BE2C (cell line): ENCODE measurements at places on chromosomes 7 and 10.

GRCh38 chr10:120429395-120429794 lies 27.6 kb upstream of the PLPP4 start:
- no peak for DNase-seq

- DNase-seq = no peak
These were observed 10.6 kb downstream of the DBF4 start for GRCh38 chr7:87886875-87887274.

DNA sequence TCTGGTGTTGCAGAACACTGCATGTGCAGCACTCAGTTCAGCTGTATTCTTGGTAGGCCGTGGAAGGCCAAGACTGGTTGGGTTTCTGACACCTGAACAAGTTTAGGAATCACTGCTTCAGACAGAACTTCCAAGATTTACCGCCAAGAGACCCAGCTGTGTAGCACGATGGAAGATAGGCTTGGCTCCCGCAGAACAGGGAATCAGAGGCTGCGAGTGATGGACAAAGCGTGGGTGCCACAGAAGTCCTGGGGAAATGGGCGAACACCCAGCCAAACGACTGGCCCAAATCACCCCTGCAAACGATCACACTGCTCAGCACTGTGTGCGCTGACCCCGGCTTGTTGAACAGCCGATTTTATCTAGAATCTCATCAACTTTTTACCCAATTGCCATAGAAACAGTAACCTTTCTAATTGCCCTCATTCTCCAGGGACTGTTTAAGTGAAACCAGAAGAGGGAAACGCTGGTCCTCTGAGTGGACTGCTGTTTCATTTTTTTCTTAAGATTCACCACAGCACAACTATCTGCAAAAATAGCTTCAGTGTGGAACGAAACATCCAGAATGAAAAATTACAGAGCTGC lies 17.9 kb downstream of the ZFAND2A start:
- no peak for DNase-seq

GRCh38 chr7:129828989-129829736 lies 123.6 kb downstream of the UBE2H start:
- DNase-seq = no peak

DNA sequence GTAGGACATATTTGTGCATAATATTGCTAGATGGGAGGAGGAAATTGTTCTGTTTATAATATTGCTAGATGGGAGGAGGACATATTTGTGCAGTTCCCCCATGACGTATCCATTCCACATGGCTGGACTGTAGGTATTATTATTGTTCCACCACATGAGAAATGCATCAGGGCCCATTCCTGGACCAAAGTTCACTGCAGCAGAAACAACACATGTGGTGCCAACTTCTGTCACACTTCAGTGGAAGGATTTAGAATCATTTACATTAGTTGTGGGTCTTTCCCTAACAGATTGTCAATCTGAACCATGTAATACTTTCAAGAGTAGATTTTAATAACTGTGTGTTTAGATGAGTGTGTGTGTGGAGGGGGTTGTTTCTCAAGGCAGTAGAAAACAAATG lies 32.7 kb upstream of the MACC1 start:
- DNase-seq = no peak

DNA sequence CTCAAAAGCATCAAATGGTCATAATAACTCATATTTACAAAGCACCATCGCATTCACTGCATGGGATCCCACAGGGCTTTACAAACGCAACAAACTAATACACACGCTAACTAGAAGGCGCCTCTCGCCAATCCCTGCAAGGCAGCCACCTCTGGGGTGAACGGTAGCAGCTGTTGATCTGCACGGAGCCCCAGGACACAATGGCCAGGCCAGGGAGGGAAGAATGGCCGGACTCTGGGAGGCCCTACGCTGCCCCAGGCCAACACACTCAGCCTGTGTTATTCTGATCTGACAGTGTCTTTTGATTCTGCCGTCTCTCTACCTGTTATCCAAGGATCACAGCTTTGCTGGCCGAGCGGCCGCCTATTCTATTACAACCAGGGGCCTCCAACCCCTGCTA lies 41.8 kb downstream of the HABP2 start:
- DNase-seq = no peak

- DNase-seq = no peak
These were observed 93.5 kb upstream of the PDCD4 start for GRCh38 chr10:110778211-110778610.

- no peak for DNase-seq
These were observed 235.2 kb upstream of the GRB10 start for GRCh38 chr7:51017576-51018535.

DNA sequence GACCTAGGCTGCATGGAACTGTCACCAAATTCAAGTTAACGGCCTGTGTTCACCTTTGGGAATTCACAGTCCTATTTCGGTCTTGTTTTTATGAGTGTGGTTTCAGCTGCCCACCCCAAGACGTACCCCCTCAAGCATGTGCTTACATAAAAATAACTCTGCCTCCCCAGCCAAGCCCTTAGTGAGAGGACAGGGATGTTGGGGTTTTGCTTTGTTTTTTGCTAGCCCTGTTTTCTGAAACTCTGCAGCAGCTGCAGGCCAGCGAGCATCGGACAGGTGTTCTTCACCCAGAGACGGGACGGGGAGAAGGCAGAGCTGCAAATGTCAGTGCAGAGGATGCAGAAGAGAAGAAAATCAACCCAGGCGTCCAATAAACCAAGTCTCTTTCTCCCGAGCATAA lies 13.5 kb downstream of the CHST15 start:
- DNase-seq = no peak

GRCh38 chr10:44682507-44682906 lies 228.6 kb upstream of the TMEM72 start:
- no peak for DNase-seq

GRCh38 chr7:159149488-159149887 lies 4.8 kb upstream of the VIPR2 start:
- DNase-seq = no peak

GRCh38 chr10:88116481-88116880 lies 253.1 kb downstream of the PTEN start:
- DNase-seq = no peak

DNA sequence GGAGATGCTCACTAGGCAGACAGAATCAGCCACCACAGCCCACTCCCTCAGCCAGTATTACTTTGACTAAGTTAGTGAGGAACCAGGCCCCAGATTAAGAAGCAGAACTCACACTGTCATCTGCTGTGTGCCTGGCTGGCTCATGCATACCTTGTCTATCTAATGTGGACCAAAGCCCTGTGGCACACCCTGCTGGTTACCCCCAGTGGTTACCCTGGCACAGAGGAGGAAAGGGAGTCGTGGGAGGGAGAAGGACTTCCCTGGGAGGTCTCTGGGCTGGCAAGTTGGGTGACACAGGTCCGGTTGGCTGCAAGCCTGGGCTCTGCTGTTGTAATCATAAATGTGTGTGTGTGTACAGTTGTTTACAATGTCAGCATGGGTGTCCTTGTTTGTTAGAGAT lies 7.5 kb upstream of the SH2D4B start:
- DNase-seq = no peak

DNA sequence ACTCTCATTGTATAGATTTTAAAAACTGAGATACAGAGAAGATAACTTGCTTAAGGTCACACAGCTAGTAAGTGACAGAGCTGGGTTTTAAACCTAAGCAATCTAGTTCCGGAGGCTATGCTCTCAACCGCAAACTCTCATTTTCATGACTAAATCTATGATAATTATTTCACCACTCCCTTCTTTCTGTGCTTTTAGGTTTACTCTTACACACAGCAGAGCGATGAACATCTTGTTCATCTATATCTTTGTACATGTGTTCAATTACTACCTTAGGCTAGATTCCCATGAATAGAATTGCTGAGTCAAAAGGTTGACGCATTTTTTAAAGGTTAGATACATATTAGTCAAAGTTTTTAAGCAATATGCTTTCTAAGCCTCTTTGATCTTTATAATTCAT lies 154.8 kb downstream of the CHN2 start:
- no peak for DNase-seq

GRCh38 chr7:90666186-90666585 lies 70.1 kb downstream of the CDK14 start:
- DNase-seq = no peak

DNA sequence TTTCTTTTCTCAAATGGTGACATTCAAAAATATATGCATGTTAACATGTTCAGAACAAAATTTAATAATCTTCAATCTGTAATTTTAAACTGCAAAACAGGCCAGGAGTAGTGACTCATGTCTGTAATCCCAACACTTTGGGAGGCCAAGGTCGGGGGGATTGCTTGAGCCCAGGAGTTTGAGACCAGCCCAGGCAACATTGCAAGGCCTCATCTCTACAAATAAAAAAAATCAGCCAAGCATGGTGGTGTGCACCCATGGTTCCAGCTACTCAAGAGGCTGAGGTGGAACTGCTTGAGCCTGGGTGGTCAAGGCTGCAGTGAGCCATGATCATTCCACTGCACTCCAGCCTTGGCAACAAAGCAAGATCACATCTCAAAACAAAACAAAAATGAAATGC lies 394.3 kb downstream of the PARD3 start:
- DNase-seq = no peak

- DNase-seq = no peak
These were observed 222.3 kb downstream of the PHTF2 start for GRCh38 chr7:78020874-78021249.

DNA sequence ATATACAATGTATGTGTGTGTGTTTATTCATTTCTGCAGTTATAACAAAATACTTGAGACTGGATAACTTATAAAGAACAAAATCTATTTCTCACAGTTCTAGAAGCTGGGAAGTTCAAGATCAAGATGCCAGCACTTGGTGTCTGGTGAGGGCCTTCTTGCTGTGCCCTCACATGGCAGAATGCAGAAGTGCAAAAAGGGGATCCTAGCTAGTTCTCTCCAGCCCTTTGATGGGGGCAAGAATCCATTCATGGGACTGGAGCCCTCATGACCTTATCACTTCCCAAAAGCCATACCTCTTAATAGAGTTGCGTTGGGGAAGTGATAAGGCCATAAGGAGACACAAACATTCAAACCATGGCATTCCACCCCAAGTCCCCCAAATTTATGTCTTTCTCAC lies 8.4 kb downstream of the GRB10 start:
- no peak for DNase-seq

- no peak for DNase-seq
These were observed 115.4 kb downstream of the BTAF1 start for GRCh38 chr10:92038949-92039348.

DNA sequence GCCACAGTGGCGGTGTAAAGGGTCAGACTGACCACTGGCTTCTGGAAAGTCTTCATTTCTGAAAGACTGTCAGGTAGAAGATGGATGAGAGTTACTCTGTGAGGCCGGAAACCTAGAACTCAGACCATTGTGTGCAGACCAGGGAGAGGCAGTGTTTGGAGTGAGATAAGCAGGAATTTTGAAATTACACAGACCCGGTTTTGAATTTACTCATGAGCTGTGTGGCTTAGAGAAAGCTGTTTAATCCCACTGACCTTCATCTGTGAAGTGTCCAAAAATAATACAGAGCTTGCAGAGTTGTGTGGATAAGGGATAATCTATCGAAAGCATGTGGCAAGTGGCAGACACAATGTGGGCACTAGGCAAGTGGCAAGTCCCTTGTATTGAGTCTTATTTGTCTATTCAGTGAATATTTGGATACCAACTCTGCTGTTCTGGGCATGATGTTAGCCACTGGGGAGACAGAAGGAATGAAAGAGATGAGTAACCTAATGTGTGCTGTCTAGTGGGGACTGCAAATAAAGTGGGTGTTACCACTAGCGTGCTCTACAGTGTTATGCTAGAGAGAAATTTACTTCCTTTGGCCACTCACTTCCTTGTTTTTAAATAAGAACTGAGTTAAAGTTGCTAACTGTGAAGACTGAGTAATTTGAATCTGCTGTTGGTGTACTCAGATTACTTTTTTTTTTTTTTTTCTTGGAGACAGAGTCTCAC lies 69.4 kb downstream of the KIAA1217 start:
- no peak for DNase-seq

DNA sequence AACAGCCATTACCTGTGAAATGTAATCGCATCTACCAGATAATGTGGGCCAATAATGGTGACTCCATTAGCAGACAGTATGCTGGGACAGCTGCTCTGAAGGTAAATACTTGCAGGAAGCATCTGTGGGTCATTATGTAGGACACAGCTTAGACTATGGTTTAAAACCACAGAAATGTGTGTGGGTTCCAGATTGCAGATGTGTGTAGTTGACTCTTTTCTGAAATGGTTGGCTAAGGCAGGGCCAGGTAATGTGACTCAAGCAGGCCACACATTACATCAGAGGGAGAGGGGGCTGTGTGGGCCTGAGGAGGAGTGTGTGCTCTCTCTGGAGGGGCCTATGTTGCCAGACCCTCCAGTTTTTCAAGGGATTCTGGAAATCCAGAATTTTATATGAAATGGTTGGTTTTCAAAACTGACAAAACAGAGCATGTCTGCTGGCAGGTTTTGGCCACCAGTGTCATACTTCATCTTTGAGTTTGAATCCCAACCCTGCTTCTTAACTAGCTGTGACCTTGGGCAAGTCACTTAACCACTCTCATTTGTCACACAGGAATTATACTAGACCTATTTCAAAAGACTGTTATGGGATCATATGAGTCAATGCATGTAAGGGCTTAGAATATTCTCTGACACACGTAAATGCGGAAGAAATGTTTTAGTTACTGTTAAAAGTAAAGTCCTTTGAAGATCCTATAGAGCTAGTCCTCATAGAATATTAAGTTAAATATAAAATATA lies 64.5 kb downstream of the MCMBP start:
- DNase-seq = no peak

DNA sequence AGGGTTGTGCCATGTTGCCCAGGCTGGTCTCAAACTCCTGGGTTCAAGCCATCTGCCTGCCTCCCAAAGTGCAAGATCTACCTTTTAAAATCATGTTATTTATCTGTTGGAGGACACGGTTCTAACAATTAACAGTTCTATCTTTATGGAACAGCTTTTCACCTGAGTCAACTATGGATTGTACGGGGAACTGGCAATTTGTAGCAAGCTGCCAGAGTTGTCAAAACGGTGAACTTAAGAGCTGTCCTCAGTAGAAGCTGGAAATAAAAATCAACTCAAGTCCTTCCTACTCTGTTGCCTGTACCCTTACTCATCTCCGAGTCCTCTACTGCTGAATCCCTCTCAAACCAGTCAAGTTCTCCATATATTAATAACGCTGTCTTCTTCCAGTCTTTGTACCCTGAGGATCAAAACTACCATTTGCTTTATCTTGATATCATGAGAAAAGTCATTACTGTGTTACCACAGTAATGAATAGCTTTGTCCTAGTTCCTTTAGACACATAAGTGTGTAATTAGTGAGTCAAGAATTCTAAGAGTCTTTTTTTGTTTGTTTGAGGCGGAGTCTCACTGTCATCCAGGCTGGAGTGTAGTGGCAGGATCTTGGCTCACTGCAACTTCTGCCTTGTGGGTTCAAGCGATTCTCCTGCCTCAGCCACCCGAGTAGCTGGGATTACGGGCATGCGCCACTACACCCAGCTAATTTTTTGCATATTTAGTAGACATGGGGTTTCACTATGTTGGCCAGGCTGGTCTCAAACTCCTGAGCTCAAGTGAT lies 28.2 kb downstream of the HBP1 start:
- DNase-seq = no peak
